Gastroesophageal sphincter (tissue), 4 donors: ENCODE measurements at places on chromosomes 4 and X.

DNA sequence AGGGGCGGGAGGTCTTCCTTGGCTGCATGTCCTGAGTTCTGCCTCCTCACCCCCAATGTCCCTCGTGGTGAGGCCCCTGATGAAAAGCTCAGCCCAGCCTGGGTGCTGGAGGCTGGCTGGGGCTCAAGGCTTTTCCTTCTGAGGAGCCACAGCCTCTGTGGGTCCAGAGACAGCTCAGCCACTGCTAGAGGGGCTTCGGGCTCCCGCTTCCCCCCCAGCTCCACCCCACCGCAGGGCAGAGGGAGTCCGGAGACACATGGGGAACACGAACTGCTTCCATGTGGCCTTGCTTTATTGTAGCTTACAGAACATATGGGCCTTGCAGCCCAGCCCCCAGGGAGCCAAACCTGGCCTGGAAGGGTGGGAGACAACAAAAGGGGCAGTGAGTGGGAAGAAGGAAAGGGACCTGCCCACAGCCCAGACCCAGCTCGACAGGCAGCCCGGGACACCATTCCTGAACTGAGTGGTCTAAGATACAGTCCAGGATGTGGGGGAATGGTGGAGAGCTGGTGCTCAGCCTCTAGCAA, 89.9 kb upstream of the NKX1-1 start:
- ATAC-seq, result no peak

- peak; percentile 92 for ATAC-seq
Observed at GRCh38 chrX:56995271-56995994, at the start of gene SPIN3. TSS of gene SPIN3 (minus strand) at chrX:56995541. CDS start at chrX:56994947, 594 bp downstream.

- no peak for ATAC-seq
Observed at GRCh38 chr4:52984462-52984881, 122.4 kb downstream of the RASL11B start.

- no peak for ATAC-seq
Observed at GRCh38 chr4:15395311-15395710, 32.5 kb upstream of the C1QTNF7 start.

GRCh38 chr4:187665086-187665485, 330.5 kb upstream of the ZFP42 start:
- no peak for ATAC-seq

DNA sequence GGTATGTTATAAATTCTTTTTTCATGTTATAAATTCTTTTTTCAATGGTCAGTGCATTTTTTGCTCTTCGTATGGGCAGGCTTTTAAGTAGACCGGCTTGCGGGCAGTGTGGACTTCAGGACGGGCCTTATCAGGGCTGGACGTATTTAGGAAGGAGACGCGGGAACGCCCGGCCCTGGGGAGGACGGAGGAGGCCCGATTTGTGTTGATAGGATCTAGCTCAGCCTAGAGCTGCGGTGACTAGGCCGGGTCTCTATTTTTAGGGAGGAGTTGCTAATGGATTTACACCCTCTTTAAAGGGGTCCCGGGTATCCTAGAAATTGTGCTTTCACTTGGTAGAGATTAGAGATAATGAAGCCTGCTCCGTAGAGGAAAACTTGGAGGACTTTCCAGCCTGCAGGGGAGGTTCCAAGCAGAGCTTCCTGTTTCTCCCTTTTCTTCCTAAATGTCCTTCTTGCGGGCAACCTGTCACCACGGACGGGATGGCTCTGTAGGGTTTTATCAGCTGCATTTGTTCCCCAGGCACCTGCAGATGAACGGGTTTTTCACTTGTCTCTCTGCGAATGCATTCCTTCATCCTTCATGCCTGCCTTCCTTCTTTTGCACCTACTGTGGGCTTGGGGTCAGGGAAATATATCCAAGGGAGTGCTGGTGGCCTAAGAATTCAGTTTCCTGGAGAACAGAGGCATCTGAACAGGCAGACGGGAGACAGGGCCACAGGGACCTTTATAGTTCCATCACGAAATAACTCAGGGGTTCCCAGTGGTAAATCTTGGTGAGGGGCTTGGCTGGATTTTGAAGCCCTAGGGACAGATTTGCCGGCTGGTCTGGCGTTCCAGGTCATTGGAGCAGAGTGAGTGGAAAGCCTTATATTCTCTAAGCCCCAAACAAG, 1.4 kb downstream of the CD99 start:
- ATAC-seq, result no peak

GRCh38 chr4:38670109-38670901, 6.3 kb downstream of the KLF3 start:
- no peak for ATAC-seq

DNA sequence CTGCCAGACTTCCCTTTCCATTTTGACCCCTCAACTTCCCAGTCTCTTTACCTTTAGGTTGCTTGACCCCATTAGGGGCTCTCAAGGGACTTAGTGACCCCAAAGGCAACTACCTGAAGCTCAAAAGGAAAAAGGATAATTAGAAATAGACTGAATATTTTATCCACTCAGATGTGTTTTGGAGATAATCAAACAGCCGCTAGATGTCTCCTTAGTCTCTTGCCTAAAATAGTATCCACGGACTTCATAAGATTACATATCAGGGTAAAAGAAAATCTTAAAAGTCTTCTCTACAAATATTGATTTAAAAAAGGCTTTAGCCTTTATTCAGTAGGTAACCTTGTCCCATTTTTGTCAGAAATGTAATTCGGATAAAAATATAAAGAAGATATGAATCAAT, 21.0 kb upstream of the RHOXF2 start:
- ATAC-seq, result no peak

- no peak for ATAC-seq
Observed at GRCh38 chrX:103248553-103248952, 6.4 kb downstream of the TCEAL8 start.

DNA sequence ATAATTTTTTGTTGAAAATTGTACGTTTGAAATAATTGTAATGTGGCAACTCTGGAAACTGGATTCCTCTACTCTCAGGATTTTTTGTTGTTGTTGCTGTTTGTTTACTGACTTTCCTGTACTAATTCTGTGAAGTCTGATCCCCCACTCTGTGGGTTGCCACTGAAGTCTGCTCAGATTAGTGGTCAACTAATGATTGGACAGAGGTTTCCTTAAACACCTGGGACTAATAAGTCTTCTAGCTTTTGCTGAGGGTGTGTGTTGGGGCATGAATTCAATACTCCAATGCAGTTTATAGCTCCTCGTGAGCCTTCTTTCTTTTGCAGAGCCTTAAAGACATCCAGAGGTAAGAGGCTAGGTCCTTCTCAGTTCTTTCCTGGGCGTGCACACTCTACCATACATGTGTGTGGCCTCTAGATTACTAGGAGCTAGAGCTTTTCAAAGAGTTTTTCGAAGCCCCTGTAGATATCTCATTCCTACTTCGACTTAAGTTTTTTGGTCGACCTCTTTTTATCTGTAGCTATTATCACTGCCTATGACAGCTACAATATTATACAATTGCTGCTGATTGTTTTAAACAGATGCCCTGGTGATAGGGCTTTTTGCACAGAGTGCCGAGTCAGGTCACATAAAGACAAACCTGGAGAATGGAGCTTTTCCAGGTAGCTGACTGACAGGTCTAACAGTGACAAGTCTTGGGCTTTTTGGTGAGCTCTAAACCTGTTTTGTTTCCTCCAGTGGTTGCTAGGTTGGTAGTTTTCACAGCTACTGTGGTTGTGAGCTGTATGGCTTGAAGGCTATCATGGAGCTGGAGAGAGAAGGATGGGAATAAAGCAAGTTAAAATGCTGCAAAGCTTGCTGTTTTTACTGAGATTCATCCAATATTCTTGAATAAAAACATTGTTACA, 34.0 kb downstream of the BMP2K start:
- ATAC-seq, result no peak

DNA sequence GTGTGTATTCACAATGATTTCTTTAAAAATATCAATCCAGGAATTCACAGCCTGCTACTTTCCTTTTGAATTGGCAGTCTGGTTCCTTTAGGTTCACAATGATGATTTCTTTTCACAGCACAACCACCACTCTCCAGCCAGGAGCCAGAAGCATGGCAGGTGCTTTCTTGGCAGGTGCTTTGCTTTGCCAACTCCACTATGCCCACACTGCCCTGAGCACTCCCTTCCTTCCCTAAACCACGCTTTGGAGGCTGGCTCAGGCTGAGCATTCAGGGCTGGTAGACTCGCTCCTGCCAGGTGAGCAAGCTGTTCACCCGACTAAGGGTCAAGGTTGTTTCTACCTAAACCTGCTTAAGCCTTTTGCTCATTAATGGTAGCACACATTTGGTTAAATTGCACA, 184.5 kb downstream of the SH3KBP1 start:
- ATAC-seq, result no peak

- no peak for ATAC-seq
Observed at GRCh38 chr4:130023088-130023487, 927.1 kb downstream of the C4orf33 start.

DNA sequence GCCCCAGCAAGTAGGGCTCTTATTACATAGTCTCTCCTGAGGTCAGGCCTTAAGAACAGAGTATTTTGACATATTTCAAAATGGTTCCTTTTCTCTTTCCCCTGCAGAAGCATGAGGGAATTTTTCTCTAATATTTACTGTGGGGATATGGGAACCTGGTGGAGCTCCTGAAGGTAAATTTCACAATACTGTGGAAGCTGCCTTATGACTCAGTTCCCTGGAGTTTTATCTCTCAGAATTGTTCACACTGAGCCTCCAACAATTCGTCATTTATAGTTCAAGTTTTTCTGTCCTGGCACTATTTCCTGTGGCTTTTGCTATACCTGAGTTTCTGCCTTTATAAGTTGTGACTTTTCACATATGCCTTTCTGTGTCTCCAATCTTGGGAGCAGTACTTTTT, 607.2 kb upstream of the NDST4 start:
- ATAC-seq, result no peak

DNA sequence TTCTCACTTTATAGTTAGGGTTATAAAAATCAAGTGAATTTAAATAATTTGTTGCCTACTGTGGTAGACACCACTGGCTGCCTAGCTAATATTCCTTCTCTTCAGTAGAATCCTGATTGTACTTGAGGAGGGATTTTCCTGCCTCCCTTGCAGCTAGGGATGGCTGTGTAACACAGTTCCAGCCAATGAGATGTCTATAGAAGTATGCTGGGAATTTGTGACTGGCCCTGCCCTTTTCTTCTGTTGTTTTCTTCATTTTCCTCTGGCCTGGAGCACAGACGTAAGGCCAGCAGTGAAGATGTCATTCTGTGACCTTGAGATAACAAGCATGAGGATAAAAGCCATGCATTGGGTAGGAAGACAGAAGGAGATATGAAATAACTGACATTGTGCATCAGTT, 145.1 kb downstream of the MGST2 start:
- ATAC-seq, result no peak

DNA sequence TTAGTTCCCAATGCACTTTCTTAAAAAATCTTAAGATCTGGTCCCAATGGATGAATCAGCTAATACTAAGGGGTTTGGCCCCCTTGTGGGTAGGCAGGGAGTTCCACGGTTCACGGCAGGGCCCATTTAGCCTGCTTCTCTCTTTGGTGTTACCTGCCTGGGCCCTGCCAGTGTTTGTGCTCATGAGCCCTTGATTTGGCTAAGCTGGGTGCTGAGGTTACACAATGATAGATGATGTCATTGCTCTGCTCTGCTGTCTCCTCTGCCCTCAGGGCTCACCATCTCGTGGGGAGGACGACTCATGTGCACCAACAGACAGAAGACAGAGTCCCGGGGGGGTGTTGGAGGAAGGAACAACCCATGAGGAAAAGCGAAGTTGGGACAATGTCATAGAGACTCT, 24.4 kb downstream of the RTL5 start:
- peak; percentile 58 for ATAC-seq

DNA sequence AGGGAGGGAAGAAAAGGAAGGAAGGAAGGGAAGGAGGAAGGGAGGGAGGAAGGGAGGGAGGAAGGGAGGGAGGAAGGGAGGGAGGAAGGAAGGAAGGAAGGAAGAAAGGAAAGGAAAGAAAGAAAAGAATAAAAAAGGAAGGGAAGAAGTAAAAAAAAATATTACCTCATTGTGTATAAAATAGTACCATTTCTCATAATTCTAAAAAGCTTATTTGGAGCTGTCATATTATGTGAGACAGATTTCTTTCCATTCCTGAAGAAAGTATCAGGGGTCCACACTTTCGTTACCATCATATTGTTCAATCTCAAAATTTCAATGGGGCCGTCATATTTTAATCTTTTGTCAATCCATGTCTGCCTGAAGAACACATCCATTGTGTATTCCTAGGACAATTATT, 16.1 kb downstream of the GABRA4 start:
- no peak for ATAC-seq

DNA sequence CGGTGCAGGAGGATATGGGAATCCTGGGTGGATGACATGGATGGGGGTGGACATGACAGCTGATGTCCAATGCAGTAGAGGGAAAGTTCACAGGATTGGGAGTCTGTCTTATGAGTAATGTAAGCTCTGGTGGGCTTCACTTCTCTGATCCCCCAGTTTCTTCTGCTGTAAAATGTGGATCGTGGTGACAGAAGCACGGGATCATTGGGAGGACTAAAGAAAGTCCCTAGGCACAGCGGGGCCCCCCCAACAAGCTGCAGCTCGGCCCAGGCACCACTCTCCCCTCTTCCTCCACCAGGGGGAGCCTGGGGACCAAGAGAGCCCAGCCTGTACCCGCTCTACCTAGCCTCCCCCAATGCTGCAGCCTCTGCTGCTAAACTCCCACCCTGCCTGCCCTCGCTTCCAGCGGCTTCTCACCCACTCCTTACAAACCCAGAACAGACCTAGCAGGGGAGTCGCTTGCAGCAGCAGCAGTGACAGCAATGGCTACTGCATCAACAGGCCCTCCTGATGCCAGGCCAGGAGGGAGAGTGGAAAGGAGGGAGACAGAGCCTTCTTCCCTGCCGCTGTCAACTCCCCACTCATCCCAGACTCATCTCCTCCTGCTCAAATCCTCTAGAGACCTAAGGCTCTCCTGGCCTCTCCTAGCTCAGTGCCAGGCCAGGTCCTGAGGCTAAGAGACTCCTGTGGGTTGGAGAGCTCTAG, 36.1 kb upstream of the IQSEC2 start:
- ATAC-seq, result peak; percentile 70

GRCh38 chr4:101710806-101711205, 79.7 kb upstream of the BANK1 start:
- no peak for ATAC-seq

GRCh38 chr4:156638334-156638733, 333.3 kb downstream of the PDGFC start:
- ATAC-seq, result no peak

GRCh38 chr4:41989994-41990364, 351 bp upstream of the SLC30A9 start:
- ATAC-seq, result peak; percentile 14

DNA sequence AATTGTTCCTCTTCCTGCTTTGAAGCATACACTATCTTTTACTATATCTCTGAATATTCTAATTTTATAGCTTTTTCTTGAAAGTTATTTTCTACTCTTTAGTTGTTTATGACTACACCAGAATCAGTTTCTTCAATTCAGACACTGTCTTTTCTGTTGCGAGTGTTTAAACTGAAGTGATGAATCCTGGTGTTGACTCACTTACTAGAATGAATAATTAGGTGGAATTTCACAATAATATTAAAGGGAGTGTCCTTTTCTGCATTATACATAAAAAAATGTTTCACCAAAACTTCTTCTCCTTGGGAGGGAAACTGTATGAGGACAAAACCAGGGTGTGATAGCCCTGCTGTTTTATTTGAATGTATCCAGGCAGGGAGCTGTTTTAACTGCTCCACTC, 1383.1 kb downstream of the C4orf33 start:
- ATAC-seq, result no peak

GRCh38 chr4:159541143-159541542, 438.3 kb downstream of the RAPGEF2 start:
- no peak for ATAC-seq
